ENCODE measurements at places on chromosomes 7 and 10.

DNA sequence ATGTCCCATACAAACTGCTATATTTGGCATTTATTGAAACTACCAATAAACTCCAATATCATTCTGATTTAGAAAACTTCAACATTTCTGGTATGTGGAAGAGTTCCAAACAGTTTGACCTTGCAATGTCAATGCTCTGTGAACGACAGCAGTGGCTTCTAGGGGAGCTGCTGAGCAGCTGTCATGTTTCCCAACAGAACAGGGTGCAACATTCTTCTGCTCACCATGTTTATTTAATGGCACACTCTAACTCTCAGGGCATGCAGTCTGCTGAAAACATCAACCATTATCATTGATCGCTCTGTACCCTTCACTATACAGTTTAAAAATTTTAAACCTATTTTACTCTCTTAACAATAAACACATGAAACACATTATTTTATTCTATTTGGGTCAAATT is 25.9 kb downstream of the LMOD2 start:
- no peak for DNase-seq

GRCh38 chr7:22234227-22234626 is 122.7 kb downstream of the RAPGEF5 start:
- DNase-seq = no peak

DNA sequence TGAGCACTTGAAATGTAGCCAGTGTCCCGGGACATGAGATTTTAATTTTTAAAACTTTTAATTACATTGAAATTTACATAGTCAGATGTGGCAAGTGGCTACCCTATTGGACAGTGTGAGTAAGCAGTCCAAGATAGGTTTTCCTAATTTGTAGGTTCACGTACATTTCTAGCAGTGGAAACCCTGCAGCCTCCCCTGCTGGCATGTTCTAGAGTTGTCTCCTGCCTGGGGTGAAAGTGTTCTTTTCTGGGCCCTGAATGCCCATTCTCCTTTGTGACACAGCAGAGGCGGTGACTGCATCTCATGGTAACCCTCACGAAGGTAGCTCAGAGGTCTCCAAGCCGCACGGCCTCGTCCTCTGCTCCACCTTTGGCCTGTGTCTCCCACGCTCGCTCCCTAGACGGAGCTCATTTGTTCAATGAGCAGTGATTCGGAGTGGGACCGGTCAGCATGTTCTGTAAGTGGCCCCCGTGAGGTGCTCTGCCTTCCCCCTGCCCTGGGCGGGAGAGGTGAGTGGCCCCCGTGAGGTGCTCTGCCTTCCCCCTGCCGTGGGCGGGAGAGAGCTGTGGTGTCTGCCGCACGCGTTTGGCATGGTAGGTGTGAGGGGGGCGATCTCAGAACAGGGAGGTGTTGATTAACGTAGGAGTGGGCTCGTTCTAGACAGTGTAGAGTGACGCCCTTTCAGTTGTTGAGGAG is 18.0 kb downstream of the WDR37 start:
- DNase-seq = no peak

GRCh38 chr10:77392851-77393250 is 244.8 kb downstream of the KCNMA1 start:
- DNase-seq = no peak

DNA sequence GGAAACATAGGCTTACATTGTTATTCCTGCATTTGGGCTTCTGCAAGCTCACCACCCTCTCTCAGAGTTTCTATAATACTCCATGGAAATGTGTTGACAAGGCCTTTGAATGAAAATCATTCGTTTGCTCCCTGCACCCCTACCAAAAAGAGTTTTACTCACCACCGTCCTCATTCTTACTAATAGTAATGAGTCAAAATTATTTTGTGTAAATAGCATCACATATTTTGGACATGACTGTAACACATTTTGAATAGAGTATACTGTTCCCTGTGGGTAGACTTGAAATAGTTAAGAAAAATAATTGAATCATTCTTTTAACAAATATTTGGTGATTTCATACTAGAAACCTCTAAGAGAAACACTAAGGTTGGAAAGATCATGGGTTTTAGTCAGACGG is 84.6 kb downstream of the AKAP9 start:
- no peak for DNase-seq

DNA sequence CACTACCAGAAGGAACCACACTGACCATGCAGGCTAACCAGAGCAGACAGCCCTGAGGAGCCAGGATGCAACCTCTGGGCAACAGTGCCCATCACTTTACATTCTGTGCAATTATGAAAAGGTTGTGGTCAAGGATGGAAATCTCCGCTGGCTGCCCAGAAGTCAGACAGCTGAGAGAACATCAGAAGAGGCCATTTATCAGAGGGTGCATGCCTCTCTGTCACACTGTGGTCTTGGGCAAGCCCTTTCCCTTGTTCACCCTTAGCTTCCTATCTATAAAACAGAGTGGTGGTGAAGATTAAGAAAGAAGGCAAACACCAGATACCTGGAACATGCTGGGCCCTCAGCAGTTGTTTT is 120.7 kb upstream of the GDF10 start:
- no peak for DNase-seq

DNA sequence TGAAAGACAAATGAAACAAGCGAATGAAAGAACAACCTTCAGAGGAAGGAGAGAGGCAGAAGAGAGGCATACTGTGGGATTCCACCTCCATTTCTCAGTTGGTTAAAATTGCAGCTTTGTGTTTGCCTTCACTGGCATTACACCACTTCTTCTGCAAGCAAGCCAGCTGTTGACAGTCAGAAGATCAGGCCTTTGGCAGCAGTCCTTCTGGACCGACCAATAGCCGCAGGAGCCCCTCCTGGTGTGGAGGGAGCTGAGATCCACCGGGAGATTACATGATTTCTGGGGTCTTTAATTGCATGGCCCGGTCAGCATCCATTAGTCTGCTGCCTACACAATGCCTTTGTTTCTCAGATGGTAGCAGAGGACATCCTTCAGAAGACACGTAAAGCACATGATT is 206.7 kb downstream of the ADAM12 start:
- no peak for DNase-seq

DNA sequence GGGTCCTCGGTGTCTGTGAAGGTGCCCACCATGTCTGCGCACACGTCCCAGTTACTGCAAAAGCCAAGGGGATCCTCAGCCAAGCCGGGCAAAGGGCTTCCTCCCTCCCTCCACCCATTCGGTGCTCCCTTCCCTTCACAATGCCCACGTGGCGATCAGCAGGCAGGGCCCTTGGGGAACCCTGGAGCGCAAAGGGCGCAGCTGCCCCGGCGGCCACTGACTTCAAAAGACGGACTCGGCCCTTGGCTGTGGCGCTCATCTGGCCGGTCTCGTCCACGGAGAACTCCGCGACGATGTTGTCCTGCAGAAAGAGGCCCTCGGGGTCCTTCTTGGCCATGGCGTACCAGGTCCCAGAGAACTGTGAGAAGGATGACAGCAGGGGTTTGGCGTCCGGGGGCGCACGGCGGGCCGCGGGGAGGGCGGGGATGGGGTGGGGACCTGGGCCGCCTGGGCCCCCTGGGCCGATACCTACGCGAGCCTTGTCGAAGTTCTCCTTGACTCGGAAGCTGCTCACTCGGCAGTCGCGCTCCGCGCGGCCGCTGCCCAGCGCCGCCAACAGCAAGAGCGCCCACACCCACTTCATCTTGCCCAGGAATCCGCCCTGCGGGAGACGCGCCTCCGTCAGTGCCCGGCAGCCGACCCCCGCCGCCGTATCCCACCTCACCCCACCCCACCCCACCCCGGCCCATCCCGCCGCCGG is 439 bp downstream of the RBP4 start:
- DNase-seq = no peak

- no peak for DNase-seq
These were observed 71.9 kb downstream of the PROSER2 start for GRCh38 chr10:11895108-11895466.

DNA sequence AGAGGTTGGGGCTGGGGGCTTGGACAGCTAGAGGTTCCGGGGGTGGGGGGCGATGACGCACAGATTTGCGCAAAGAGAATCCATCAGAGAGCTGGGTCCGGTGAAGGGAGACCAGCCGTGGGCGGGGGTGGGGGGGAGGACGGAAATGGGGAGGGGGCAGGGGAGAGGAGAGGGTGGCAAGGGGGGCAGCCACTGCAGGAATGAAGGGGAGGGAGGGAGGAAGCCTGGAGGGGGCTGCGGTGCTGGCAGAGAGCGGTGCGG is 1.2 kb upstream of the VGF start:
- no peak for DNase-seq

DNA sequence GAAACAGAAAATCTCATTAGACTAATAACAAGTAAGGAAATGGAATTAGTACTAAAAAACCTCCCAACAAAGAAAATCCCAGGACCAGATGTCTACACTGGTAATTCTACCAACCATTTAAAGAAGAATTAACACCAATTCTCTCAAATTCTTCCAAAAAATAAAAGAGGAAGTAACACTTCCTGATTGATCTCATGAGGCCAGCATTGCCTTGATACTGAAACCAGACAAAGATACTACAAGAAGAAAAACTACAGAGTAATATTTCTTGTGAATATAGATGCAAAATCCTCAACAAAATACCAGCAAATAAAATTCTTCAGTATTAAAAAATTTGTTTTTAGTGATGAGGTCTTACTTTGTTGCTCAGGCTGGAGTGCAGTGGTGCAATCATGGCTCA is 21.3 kb downstream of the GCK start:
- DNase-seq = no peak

DNA sequence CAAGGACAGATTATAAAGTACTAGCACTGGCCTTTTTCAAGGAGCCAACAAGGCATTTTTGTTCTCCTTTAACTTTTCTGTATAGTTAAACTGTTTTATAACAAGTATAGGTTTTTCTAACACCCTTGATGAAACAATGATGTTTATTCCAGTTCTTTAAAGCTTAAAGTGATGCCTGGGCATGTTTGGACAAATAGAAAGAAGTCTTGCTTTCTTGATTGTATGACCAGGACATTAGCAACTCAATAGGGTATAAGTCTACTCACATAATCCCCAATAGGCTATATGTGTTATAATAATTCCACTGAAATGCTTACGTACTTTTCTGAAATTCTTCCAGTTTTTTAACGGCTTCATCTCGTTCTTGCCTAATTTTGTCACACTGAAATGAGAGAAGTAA is 36.7 kb downstream of the SHTN1 start:
- DNase-seq = no peak

DNA sequence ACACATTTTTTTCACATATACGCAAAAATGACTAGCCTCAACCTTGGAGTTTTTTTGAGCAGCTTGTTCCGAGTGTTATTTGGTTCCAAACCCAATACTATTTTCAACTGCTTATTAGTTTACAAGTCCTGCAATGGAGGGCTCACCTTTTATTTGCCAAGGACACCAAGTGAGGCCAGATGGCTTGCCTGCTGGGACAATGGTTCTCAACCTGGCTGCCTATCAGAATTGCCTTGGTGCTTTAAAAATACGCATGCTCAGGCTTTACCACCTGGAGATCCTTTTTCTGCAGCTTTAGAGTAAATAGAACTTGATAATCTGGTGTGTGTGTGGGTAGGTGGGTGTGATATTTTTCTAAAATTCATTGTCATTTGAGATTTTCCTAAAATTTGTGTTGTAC is 276.8 kb downstream of the MTERF1 start:
- DNase-seq = no peak

DNA sequence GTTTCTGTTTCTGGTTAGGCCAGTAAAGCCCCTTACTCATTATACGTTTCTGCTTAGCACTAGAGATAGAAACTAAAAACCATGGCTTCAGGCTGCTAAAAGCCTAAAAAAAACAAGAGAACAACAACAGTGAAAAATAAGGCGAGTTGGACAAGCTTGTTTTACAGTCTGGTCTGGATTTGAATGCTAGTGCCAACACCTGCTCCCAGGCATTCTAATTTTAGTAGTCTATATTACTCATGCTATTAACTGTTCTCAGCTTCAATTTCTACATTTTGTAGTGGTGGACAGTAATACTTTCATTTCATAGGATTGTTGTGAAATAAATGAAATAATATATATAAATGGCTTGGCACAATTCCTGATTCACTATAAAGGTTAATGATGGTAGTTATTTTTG is 108.5 kb downstream of the HBP1 start:
- DNase-seq = no peak

GRCh38 chr10:1390200-1390599 is 334.0 kb downstream of the WDR37 start:
- DNase-seq = no peak

DNA sequence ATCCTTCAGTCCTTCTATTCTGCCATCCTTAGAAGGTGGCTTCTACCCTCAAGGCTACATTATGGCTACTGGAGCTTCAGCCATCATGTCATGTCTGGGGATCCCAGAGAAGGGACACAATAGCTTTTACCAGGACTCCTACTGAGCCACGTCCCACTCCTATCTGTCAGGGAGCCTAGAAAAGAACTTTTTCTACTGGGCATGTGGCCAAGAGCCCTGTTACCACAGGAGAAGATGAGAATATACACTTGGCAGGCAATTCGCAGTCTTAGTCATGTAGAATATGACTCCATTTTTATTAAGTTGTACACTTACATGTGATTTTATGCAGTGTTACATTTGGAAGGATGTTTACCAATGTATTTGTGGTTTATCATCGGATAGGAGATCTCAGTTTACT is 64.6 kb upstream of the KCNMA1 start:
- no peak for DNase-seq

- DNase-seq = no peak
These were observed 26.8 kb upstream of the EGR2 start for GRCh38 chr10:62842983-62843382.

GRCh38 chr10:62738916-62739315 is 65.6 kb upstream of the ADO start:
- no peak for DNase-seq

DNA sequence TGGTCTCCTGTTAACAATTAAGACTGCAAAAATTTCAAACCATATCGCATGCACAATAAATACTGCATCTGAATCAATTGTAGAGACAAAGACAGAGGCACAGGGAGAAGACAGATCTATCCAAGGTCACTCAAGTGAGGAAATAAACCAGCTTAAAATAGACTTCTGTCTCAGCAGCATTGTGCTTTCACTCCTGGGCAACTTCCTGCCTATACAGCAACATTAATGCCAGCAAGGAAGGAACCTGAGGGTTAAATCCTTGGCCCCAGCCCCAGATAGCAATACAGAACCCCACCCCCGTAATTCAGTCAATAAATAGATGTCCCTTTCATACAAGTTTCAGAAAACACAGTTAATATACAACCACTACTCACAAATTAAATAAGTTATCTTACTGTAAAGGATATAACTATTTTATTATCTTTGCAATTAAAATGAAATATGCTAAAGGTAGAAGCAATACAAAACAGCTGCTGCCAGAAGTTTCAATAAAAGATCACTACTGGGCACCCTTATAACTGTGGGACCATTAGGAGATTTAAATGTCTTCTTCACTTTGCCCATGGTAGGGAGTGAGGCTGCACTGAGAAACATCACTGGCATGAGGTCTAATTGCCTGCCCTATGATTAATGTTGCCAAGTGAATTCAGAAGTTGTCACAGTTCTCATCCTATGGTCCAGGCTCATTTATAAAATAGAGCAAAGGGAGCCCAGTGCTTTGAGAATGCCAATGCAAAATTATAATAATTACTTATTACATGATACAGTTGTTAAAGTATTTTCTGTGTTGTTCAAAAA is 49.4 kb downstream of the CAV1 start:
- DNase-seq = no peak
